Activated CD4-positive, alpha-beta T cell treated with anti-CD3 and anti-CD28 coated beads, Interleukin-2, Interleukin-6, amounts not matched to agents 100 ng/mL and 50 ng/mL, durations not matched to agents 16 hours and 8 hours (primary cell): ENCODE measurements at places on chromosomes 11 and 22.

GRCh38 chr11:9060700-9061111 lies 30.7 kb downstream of the SCUBE2 start:
- DNase-seq = peak; percentile 95

DNA sequence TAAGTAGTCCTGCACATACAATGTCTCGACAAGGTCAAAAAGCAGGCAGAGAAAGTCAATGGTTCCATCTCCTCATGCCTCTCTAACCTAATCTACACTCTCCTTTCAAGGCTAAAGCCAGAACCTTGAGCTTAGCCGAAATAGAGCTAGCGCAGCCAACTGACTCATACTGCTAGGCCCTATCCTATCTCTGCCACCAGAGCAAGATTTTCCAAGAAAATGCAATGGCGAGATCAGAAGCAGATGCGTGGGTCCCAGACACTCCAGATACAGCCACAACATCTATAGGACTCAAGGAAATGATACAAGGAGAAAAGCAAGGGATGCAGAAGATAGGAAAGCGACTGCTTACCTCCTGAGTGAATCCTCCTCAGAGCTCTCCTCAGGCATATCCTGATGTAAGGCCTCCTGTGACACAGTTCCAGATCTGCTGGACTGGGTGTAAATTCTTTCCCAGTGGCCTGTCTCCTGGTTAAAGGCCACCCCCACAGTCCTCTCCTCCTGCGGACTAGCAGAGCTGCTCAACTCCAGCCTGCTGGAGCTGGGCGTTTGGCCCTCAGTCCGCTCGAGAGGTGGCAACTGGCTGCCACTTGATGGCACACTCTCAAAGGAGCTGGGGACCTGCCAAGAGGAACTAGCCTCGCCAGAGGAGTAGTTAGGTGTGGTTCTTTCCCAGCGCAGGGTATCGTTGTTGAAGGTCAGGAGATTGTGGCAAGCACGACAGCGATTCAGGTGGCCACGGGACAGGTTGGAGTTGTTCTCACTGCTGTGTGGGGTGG lies 52.0 kb downstream of the AMBRA1 start:
- no peak for DNase-seq

DNA sequence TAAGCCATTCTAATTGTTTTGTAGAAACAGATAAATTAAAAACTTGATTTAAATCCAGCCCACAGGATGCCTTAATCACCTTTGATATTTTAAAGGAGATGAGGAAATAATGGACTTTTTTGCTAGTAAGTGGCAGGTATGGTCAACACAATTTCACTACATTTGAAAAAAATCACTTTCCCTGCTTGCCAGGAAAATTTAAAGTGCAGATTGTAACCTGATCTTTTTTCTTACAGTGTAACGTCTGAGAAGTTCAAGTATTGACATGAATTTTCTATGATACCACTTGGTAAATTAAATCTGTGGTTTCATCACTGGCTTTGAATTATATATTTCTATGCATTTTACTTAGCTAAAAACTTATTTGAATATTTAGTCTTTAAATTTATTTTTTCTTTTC lies 65.3 kb downstream of the ARHGEF12 start:
- no peak for DNase-seq

- DNase-seq = no peak
Measured at GRCh38 chr11:20274031-20274430, 89.5 kb upstream of the HTATIP2 start.

- DNase-seq = no peak
Measured at GRCh38 chr11:113267493-113267892, 46.9 kb upstream of the TTC12 start.

GRCh38 chr11:119896387-119897045 lies 167.5 kb upstream of the NECTIN1 start:
- DNase-seq = no peak

DNA sequence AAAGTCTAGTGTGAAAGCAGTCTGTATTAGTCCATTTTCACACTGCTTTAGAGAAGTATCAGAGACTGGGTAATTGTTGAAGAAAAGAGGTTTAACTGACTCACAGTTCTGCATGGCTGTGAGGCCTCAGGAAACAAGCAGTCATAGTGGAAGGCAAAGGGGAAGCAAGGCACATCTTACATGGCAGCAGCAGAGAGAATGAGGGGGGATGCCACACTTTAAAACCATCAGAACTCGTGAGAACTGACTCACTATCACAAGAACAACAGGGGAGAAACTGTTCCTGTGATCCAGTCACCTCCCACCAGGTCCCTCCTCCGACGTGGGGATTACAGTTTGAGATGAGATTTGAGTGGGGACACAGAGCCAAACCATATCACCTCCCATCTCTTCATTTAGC lies 13.8 kb upstream of the TUBA8 start:
- peak; percentile 53 for DNase-seq

- no peak for DNase-seq
Measured at GRCh38 chr22:36936362-36937116, 23.1 kb downstream of the CSF2RB start.

- peak; percentile 4 for DNase-seq
Measured at GRCh38 chr11:11243590-11244469, 109.2 kb downstream of the CSNK2A3 start.

GRCh38 chr11:103545551-103545950 lies 436.3 kb downstream of the DYNC2H1 start:
- no peak for DNase-seq

GRCh38 chr11:73969991-73970800 lies 12.4 kb downstream of the UCP2 start:
- no peak for DNase-seq

- no peak for DNase-seq
Measured at GRCh38 chr11:8283100-8283464, 19.4 kb upstream of the LMO1 start.

DNA sequence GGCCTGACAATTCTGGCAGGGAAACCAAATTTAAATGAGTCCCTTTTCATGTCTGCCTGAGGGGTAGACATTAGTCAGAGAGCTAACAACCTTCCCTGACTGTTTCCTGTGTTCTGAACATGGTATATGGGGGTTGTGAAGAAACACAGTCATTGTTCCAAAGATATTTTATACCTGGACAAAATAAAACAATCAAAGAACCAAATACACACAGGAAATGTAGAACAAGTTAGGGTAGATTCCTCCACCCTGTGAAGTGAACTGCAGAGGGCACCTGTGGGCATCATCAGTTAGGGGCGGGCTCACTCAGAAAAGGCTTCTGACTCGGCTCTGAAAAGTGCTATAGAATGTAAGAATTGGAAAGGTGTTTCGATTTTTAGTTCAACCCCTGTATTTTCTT lies 231.9 kb upstream of the CADM1 start:
- DNase-seq = no peak

DNA sequence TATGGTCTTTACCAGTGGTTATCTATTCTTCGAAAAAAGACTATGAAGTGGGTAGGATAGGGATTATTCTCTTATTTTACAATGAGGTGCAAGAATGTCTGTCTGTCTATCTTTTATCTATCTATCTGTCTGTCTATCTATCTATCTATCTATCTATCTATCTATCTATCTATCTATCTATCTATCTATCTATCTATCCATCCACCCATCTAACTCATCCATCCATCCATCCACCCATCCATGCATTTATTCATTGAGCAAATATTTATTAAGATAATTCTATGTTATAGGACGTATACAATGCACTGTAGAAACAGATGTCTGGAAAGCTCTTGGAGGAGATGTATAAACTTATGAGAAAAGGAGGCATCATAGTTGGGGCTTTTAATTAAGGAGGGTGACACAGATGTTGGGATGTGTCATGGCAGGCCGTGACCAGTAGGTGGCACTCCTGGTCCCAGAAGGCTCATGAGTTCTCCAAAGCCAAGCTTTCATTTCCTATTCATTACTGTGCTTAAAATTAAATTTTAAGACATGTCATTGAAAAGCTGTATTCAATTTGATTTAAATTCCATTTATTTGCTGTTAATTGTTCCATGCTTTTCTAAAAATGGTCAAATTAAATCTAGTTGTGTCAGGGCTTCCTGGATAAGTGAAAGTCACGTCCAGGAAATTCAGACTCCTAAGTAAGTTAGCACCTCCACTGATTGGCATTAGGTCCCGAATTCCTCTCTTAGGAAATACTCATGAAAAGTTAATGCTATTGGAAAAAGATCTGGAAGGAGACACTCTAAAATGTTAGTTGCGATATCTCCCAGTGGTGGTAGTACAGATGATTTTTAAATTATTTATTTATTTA lies 19.0 kb upstream of the E2F8 start:
- peak; percentile 77 for DNase-seq

DNA sequence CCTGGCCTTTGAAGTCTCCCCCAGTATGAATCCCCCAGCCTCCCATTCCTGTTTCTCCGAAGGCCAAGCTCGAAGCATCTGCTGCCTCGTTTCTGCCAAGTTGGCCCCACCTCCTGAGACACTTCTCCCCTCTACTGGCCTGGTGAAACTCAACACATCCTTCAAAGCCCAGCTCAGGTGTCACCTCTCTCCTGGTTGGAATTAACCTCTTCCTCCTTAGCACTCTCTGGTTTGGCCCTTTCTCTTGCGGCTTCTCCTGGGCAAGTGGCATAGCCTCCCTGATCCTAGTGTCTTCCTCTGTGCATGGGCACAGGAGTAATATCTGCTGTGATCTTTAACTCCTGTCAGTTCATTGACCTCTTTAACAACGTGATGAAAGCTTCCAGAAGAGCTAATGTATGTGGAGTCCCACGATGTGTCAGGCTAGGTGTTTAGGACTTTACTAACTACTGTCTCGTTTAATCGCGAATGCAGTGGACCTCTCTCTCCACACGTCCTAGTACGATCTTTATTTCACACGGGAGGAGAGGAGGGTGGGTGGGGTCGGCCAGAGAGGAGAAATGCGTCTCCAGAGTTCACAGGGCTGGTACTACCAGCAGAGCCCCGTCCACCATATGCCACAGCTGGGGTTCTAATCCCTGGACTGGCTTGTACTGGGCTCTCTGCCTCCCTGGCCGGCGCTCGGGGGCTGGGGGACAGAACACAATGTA lies 826 bp upstream of the PTPRJ start:
- DNase-seq = no peak

- DNase-seq = no peak
Measured at GRCh38 chr11:94507485-94507884, 4.8 kb upstream of the C11orf97 start.

DNA sequence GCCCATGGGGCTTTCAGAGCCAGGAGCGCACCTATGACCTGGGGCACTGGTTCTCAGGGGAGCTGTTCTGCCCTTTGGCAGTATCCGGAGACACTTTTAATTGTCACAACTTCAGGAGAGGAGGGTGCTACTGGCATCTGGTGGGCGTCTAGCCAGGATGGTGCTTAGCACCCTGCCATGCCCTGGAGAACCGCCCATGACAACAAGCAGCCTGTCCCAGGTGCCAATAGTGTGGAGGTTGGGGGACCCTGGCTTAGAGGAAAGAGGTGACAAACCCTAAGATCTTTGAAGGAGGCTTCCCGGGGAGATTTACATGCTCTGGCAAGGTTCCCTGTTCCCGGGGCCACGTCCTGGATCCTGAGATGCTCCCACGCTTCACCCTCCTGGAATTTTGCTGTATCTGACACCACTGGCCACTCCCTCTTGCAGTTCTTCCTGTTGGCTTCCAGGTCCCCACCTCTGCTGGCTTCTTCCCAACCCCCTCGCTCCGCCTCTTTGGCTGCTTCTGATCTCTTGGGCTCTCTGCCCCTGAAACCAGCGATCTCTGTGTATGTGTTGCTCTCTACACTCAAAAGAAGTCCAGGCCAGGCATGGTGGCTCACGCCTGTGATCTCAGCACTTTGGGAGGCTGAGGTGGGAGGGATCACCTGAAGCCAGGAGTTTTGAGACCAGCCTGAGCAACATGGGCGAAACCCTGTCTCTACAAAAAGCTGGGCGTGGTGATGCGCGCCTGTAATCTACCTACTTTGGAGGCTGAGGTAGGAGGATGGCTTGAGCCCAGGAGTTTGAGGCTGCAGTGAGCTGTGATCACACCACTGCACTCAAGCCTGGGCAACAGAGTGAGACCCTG lies 31.1 kb downstream of the FADS3 start:
- no peak for DNase-seq

GRCh38 chr11:76612226-76612625 lies 58.3 kb downstream of the LRRC32 start:
- DNase-seq = no peak

GRCh38 chr22:40701274-40701673 lies 22.0 kb downstream of the MCHR1 start:
- no peak for DNase-seq
